ENCODE measurements at places on chromosomes 1 and 21.
A peak's percentile ranks its signal among the peaks of the same experiment; 100 is the strongest.

GRCh38 chr1:12359359-12360133 lies 129.7 kb downstream of the VPS13D start:
- DNase-seq: no peak

- no peak for DNase-seq
Measured at GRCh38 chr1:113429461-113430153, 39.3 kb downstream of the MAGI3 start.

DNA sequence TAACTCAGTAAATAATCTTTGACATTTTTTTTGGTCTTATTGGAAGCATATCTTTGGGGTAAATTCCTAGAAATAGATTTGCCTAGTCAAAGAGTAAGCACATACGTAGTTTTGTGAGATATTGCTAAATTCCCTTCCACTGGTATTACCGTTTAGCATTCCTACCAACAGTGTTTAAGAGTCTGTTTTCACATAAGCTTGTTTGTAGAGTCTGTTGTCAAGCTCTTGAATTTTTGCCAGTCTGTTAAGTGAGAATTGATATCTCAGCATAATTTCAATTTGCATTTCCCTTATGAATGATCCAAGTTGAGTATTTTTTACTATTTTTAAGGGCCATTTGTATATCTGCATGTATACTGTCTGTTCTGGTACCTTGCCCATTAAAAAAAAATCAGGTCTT lies 37.0 kb upstream of the MPC2 start:
- DNase-seq: no peak

DNA sequence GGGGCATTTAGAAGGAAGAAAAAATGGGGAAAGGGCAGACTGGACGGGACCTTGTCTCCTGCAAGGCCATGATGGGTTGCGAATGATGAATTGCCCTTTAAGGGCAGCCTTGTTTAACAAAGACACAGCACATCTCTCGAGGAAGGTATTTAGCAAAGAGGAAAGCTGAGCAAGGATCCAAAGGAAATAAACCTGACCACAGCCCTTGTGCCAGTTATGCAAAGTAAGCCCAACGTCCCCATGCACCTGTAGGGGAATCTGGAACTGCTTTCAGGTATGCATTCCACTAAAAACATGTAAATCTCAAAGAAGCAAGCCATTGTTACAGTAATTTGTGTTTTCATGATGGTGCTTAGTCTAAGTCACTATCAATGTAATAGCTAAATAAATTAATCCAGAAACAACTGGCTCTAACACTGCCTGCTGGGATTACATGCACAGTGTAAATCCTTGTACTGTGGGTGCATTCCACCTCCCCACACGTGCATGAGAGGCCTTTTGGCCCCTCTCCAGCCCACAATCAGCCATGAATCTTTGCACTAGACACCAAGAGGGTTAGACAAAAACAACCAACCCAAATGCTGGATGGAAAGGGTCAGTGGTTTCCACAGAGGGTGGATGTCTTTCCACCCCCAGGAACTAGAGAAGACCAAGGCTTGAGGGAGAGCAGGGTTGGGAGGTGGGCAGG lies 228.8 kb upstream of the KAZN start:
- peak; percentile 49 for DNase-seq

DNA sequence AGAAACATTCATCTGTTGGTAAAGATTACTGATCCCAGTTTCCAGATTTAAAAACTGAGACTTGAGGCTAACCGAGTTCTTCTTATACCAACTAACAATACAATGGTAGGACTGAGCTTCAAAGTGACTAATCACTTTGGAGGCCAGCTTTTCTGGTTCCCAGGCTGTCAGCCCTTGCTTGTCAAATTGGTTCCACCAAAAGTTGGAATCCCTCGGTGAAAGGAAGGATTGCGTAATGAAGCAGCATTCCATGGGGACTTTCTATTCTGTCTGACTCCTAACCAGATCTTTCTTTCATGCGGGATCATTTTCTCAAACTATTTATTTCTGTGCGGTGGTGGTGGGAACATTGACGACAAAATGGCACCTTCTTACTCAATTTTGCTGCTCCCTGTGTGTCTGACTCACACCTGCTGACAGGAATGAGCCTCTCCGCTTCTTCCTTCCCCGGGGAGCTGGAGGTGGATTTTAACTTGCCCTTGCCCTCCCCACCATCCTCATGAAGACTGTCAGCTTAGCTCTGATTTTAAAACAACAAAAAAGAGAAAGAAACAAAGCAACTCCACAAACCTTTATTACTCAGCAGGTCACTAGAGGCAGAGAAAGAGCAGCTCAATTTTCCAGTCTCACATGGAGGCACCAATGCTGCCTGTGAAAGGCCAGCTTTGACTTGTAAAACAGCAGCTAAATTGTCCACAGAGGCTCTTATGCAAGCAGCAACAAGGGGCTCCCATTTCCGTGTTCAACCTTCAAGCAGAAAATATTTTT lies 32.9 kb upstream of the RASAL2 start:
- DNase-seq: no peak

- no peak for DNase-seq
Measured at GRCh38 chr1:224732377-224733026, 116.4 kb downstream of the CNIH3 start.

DNA sequence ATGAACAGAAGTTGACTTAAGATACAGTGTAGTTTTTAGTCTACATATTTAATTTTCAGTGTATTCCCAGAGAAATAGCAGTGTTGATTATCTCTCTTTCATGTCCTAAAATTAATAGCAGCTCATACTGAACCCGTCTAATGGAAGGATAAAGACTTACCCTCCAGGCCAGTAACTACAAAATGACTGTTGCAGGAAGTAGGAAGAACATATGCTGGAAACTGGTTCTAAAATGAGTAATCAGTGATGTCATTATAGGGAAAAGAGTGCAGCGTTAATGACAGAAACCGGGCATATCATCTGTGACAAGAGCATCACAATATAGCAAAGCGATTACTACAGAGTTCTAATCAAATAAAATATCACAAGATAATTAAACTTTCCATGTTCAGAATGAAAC lies 385.5 kb downstream of the SMYD3 start:
- no peak for DNase-seq

GRCh38 chr1:154419620-154420571 lies 14.8 kb downstream of the IL6R start:
- DNase-seq: no peak

GRCh38 chr1:36359911-36360550 lies 25.7 kb downstream of the STK40 start:
- no peak for DNase-seq

DNA sequence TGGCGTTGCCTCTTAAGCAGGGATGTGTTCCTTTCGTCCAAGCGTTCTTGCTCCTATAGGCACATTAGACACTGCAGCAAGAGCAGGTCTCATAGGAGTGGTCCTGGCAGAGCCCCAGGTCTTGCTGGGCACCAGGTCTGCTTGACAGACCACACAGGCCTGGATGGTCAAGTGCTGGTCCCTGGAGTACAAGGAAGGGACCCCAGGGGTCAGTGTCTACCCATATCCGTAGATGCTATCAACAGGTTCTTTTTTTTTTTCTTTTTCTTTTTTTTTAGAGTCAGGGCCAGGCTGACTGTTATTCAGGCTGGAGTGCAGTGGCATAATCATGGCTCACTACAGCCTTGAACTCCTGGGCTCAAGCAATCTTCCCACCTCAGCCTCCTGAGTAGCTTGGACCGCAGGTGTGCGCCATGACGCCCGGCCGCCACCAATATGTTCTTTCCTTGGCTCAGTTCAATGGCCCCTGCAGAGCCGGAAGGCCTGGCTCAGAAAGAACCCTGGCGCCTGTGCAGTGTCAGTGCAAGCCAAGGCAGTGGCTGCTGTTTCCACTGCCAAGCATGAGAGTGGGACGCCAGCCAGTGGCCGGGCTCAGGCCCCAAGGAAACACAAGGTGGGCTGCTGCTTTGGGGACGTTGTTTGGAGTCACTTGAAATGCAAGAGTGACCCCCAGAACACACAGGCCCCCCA lies 10.0 kb upstream of the TNFRSF8 start:
- DNase-seq: no peak

DNA sequence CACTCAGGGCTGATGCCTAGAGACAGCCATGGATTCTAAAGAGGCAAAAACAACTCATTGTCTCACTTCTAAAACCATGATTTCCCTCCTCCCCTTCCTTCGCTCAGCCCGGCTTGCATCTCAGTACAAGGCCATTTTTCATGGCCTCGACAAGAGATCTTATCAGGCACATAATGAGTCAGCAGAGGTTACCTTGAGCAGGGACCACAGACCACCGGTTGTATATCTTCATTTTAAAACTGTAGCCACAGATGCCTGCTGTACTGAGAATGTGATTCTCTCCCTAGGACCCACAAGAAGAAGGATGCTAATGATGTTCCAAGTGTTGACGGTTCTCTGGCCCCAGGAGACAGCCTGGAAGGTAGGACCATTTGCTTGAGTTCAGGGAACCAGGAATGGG lies 331.9 kb downstream of the AJAP1 start:
- DNase-seq: no peak

GRCh38 chr1:21927533-21928237 lies 9.4 kb downstream of the HSPG2 start:
- DNase-seq: no peak

GRCh38 chr1:237084341-237085077 lies 42.5 kb downstream of the RYR2 start:
- DNase-seq: no peak

GRCh38 chr1:229258031-229258756 lies 12.7 kb upstream of the RAB4A start:
- peak; percentile 12 for DNase-seq

DNA sequence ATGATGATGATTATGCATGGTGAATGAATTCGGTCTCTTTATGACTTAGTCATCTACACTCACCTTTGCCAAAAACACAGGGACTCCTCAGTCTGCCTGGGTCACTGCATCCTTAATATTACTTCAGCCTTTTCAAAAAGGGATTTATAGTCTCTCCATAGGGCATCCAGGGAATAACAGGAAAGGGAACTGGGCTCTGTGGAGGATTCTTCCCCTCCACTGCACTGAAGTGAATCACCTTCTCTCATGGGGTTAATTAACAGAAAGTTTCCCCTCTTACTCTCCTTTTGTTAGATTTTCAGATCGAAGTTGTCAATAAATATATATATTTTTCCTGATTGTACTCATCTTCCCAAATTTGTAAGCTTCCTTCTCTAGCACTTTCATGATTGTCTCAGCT lies at the start of gene OR6K3:
Gene OR6K3, minus strand, starts transcription at position 101 of the 400 bp plus-strand sequence. CDS start 2,605 bp downstream, outside the sequence.
- no peak for DNase-seq

DNA sequence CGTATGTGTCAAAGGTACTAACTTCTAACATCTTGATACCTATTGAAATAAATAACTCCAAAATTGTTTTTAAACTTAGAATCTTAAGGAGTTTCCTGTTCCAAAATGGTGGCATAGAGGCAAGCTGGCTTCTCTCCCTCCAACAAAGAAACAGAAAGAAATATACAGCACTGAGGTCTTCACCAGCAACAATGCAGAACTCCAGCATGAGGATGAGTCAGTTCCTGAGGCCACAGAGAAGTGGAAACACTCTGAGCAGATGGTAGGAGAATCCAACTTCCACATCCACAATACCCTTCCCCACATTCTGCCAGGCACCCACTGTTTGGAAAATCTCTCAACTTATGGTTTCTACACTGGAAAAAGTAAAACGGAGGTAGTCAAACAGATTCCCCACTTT lies 12.2 kb upstream of the PPIH start:
- no peak for DNase-seq

DNA sequence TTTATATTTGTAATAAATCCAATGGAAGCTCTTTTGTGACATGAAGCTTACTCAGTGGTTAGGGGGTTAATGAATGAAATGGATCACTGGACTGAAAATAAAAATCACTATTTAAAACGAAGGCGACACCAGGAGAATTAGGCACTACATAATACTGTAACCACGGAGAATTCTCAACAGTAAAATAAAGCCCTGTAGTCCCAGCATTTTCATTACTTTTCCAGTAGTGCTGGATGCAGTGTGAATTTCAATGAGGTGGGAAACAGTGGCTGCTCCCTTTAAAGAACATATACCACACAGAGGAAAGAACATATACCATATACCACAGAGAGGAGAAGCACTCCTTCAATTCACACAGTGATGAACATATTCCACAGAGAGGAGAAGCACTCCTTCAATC lies 275.0 kb downstream of the SMYD3 start:
- DNase-seq: no peak

DNA sequence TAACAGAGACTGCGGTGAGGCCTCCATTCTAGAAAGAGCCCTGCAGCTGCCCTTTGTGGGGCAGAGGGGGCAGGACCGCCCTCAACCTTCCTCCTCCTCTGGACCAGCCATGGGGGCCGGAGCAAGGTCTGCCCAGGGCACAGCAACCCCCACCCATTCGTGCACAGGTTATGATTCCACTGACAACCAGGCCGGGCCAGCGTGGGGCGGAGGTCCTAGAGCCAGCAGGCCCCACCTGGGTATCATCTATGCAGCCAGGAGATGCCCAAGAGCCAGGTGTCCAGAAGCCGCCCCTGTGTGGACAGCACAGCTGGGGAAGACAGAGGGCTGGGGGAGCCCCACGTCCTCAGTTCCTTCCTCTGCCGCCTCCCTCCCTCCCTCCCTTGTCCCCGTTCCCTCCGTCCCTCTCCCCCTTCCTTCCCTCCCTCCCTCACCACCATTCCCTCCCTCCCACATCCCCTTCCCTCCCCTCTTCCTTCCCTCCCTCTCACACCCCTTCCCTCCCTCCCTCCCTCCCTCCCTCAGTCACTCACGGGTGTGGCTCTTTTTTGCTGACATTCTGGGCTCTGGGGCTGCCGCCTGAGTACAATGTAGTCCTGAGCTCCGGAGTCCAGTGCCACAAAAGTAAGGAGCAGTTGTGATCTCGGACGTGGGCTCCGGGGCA lies 12.3 kb downstream of the RNF223 start:
- DNase-seq: no peak

GRCh38 chr1:212980123-212980785 lies 29.9 kb downstream of the VASH2 start:
- DNase-seq: no peak

DNA sequence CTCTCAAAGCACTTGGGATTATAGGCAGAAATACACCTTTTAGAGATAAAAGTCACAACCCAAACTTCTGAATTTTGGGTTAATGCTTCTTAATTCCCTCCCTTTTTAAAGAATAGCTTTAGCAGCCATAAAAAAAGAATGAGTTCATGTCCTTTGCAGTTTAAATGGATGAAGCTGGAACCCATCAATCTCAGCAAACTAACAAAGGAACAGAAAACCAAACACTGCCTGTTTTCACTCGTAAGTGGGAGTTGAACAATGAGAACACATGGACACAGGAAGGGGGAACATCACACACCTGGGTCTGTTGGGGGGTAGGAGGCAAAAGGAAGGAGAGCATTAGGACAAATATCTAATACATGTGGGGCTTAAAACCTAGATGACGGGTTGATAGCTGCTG lies 55.8 kb downstream of the SLC27A3 start:
- DNase-seq: no peak

Measured in NCI-H1048 (cell line).